ENCODE measurements at places on chromosomes 16 and 17.

DNA sequence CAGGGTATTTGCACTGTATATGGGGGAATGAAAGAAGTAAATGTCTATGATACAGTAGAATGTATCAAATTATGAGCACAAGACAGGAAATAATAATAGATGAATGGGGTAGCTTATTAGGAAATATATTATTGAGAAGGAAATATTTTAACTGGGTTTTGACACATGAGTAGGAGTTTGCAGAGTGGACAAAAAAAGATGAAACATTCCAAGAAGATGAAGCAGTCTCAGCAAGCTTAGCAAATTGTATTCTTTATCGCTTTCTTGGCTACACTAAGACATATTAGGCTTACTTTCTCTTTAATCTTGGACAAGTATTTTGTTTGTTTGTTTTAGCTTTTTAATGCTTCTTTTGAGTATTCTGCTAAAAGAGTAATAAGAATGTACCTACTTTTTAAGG lies 1.3 kb upstream of the KRTAP4-9 start:
- no peak for DNase-seq

GRCh38 chr16:82783933-82784572 lies 157.3 kb downstream of the CDH13 start:
- no peak for DNase-seq

- no peak for DNase-seq
Measured at GRCh38 chr17:29707212-29707571, 84.5 kb upstream of the CORO6 start.

DNA sequence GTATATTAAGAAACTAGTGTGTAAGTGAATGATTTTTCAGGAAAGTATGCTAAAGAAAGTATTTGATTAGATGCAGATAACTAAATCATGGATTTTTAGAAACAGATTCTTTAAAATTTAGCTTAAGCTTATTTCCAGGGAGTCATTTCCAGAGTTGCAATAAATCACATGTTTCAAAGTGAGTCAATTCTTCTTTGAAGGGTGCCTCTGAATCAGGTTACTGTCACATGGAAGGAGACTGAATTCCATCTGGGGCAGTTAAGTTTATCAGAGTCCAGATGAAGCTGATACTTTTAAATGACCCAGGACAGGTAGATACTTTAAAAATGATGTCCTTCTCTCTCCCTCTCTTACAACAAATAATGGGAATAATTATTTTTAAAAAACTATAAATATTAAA lies 5.0 kb downstream of the MFSD11 start:
- DNase-seq: no peak

DNA sequence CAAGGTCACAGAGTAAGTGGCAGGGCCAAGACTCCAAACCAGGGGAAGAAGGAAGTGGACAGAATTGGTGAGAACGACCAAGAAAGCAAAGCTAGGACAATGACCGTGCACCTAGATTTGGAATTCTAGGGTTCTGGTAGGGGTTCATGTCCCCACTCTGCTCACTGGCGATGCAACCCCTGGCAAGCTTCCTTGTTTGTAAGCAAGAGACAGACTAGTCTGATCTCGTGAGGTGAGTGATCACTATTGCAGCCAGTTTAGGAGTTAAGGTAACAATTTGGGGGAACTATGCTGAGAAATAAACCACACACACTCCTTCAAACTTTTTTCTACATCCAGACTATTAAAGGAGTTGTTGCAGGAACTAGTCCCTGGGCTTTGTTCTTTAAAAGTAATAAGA lies 48.1 kb downstream of the XPO6 start:
- no peak for DNase-seq

GRCh38 chr17:71558901-71559300 lies 561.9 kb upstream of the SOX9 start:
- DNase-seq: no peak

GRCh38 chr16:82972331-82972919 lies 345.7 kb downstream of the CDH13 start:
- DNase-seq: no peak

DNA sequence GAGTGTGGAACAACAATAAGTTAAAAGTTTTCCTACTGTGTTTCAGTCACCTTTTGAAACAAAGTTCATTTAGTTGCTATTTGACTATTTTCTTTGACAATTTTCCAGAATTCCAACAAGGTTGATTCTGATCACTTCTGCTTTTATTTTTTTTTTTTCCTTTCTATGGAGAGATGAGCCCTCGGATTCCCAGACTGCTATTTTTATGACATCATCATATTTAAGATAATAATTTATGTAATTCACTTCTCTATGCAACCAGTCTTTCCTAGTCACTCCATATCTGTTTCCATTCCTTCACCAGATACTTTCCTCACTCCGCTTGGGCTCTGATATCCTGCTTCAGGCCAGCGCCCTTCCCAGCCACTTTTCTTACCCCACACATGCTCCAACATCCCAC lies 8.1 kb downstream of the OR4D2 start:
- DNase-seq: no peak

DNA sequence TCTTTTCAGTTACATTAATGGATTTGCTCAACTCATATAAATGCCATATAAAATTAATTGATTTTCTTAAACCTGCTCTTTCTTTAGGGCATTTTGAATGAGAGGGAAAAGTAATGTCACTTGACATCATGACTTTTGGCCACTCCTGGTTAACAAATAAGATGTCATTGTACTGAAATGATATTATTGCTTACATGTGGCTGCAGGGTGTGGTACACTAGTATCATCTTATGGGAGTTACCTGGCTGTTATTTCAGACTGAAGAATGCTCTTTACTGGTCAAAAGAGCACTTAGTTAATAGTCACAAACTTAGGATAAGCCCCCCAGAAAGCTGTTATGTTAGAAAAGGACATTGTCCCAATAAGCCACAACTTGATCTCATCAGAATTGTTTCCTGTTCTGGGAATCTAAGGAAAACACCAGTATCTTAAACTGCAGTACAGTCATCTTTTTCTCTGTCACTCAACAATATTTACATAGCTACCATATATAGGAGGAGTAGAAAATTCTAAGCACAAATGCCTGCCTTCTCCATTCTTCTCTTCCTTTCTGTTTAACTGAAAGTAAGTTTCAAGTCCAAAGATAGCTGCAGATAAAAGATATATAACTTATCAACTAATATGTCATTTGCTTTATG lies 53.9 kb upstream of the MRC2 start:
- DNase-seq: no peak

GRCh38 chr17:8163978-8164814 lies 1.4 kb upstream of the VAMP2 start:
- DNase-seq: no peak

GRCh38 chr17:69064476-69064875 lies 3.7 kb upstream of the ABCA9 start:
- no peak for DNase-seq

DNA sequence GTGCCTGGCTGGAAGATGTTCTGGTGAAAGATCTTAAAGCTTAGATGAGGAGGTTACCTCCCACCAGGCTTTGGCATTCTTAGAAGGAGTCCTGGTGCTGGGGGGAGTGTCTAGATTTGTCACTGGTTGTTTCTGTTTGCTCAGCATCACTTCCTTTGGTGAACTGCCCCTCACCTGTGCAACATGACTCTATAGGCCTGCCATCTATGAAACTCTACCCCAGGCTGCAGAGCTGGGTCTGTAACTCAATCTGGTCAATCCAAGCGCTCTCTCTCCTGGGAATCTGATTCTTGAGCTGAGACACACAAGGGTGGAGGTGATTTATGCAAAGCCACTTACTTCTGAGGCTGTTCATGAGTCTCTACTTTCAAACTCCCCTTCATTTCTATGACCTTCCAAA lies 399.4 kb downstream of the NPIPA7 start:
- no peak for DNase-seq

GRCh38 chr17:72307836-72308235 lies 187.0 kb downstream of the SOX9 start:
- DNase-seq: no peak

GRCh38 chr16:20870122-20870820 lies 29.9 kb downstream of the DCUN1D3 start:
- no peak for DNase-seq

- no peak for DNase-seq
Measured at GRCh38 chr16:89924297-89924924, 1.3 kb downstream of the TUBB3 start.

GRCh38 chr17:67004181-67004580 lies 39.7 kb downstream of the CACNG4 start:
- DNase-seq: no peak

DNA sequence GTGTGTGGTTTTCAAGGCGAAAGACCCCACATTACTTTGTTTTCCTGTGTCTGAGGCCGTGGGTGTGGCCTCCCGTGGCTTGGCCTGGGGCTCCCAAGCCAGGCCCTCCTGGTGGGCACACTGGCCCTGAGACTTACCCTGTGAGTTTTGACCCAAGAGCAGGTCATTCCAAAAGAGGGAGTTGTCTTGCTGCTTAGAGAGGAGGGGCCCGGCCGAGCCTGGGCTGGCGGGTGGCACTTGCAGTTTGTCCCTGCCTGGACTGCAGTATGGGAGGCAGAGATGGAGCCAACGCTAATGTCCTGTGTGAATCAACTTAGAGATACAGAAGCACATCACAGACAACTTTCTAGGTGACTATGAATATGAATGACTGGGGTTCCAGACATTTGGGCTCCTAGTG lies 22.7 kb downstream of the PLEKHG4 start:
- DNase-seq: no peak

DNA sequence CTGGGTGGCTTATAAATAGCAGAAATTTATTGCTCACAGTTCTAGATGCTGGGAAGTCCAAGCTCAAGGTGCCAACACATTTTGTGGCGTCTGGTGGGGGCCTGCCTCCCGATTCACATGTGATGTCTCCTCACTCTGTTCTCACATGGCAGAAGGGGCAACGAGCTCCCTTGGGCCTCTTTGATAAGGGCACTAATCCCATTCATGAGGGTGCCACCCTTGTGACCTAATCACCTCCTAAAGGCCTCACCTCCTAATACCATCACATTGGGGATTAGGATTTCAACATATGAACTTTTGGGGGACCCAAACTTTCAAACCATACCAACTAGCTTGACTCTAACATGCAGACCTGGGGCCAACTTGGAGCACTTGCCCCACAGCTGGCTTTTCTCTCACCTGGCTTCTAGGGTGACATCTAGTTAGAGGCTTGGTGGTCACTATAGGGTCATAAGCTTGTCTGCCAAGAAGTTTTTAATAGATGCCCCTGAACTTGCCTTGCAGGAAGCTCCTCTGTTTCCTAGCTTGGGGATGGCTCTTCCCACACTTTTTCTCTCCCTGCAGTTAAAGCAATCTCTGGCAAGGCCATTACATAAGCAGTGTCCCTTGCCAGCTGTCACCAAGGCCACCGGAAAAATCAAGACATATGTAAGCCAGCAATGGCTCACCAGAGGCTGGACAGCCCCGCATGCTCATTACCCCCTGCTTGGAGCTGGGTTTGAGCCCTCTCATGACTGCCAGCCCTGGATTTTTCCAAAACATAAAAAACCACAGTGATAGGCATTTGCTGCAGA lies 8.4 kb upstream of the MED9 start:
- no peak for DNase-seq

- no peak for DNase-seq
Measured at GRCh38 chr16:73056448-73056847, 8.5 kb upstream of the ZFHX3 start.

DNA sequence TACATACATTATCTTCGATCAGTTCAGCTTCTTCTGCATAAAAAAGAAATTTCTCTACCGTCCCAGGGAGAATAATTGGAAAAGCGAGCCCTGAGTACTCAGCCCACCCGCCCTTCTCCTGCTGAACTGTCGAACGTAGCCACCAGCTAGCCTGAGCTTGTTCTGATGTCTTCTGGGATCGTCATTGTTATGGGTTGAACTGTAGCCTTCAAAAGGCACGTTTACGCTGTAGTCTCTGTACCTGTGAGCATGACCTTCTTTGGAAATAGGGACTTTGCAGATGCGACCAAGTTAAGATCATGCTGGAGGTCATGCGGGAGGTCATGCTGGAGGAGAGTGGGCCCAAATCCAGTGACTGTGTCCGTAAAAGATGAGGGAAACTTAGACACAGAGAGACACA lies 86.2 kb downstream of the CMIP start:
- no peak for DNase-seq

- DNase-seq: no peak
Measured at GRCh38 chr16:69613378-69614154, 47.8 kb downstream of the NFAT5 start.

DNA sequence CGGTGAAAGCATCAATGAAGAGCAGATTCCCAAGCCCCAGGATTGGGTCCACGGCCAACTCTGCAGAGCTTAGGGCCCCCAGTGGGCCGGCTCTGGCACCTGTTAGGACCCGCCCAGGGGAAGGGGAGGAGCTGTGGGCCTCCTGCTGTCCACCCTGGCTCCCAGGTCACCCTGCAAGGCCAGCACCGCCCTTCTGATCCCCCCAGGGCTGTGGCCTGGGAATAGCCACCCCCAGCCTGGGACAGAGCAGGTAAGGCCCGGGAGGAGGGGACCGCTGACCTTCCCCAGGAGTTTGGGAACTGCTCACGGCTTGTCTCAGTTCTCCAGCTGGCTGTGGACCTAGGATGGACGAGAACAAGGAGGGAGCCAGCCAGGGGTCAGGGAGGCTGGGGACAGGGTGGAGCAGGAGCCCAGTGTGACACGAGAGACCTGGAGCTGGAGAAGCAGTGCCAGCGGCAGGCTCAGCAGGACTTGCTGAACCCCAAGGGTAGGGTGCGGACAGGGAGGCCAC lies 39.3 kb upstream of the SLC38A10 start:
- DNase-seq: no peak

DNA sequence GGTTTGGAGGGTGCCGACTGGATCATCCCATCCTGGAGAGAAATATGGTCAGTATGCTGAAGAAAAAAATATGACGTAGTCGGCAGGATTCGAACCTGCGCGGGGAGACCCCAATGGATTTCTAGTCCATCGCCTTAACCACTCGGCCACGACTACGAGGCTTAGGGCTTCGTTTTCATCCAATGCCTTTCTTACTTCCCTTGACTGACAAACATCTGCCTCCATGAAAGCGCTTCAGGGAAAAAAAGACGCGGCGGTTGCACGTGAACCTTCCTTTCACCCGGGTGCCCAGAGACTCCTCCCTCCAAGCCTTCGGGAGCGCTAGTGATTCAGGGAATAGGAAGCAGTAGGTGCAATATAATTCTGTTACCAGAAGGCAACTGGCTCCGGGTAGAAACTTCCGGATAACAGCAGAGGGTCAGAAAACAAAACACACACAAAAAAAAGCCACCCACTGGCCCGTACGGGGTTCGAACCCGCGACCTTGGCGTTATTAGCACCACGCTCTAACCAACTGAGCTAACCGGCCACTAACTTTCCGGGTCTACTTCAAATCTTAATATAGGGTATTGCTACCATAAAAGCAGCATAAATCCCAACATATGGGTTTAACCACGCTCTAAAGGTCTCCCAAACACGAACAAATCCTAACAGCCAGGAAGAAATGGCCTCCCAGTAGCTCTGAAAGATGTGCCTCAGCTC lies 16.3 kb upstream of the AURKB start:
- no peak for DNase-seq

- DNase-seq: no peak
Measured at GRCh38 chr16:21600031-21600773, 825 bp downstream of the METTL9 start.

- DNase-seq: no peak
Measured at GRCh38 chr17:77496401-77496801, 355.6 kb downstream of the SEC14L1 start.

GRCh38 chr17:1852327-1852726 lies 22.5 kb downstream of the RPA1 start:
- no peak for DNase-seq

Measured in stimulated activated CD8-positive, alpha-beta memory T cell treated with anti-CD3 and anti-CD28 coated beads, Interleukin-15, amount 100 ng/mL, for 4 hours (primary cell).